ENCODE measurements at places on chromosomes 3 and 15. TPM values are rescaled to one million over a fixed set of nuclear protein-coding genes. Genes with fewer than 3 reads are reported as not detected.

DNA sequence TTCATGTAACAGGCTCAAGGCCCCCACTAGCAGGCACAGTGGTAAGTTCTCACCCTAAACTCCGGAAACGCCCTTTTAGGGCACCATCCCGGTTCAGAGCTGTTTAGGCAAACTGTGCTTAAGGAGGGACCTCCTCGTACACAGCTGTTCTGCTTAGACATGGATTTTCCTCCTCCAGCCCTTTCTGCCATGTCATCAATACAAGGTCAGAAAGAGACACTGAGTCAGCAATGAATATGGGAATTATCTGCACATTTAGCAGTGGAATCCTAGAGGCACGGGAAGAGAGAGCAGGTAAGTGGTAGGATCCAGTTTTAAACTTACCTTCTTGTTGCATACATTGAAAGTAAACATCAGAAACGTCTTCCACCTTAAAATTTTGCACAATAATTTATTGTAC, 107.3 kb downstream of the KCNAB1 start:
- DNase-seq, result no peak

DNA sequence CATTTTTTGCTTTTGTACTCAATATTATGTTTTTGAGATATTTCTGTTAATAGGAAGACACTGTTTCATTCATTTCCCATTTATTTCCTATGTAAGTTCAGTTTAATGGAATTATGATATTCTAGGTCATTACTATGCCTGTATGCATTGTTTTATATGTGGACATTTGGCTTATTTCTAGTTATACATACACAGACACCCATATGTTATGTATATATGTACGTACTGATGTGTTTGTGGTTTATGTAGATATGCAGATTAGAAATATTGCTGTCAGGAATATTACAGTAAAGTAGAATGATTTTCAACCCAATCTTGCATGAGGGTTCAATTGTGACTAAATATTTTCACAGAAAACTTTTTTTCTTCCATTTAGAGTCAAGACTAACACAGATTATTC, 190.5 kb downstream of the KCNH8 start:
- no peak for DNase-seq

DNA sequence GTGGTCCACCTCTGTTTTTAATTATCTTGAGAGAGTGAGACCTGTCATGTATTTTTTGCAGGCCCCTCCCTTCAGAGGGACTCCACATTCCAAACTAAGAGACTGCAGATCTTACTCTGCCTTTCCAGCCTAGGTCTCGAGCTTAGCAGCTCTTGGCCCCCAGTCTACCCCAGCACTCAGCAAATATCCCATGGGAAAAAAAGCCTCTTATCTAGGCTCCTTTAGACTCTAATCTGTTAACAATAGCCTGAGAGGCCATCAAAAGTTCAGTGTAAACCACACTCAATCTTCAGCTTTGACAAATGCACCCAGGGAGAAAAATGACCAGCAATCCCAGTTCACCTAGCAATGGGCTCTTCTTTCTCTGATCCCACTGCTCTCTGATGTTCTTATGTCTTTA, 8.6 kb upstream of the BLM start:
- no peak for DNase-seq

GRCh38 chr15:68993276-68993675, 21.2 kb upstream of the NOX5 start:
- DNase-seq, result no peak

- no peak for DNase-seq
Measured at GRCh38 chr3:161682715-161683114, 186.1 kb downstream of the OTOL1 start.

GRCh38 chr3:81643721-81644120, 117.7 kb downstream of the GBE1 start:
- DNase-seq, result no peak

DNA sequence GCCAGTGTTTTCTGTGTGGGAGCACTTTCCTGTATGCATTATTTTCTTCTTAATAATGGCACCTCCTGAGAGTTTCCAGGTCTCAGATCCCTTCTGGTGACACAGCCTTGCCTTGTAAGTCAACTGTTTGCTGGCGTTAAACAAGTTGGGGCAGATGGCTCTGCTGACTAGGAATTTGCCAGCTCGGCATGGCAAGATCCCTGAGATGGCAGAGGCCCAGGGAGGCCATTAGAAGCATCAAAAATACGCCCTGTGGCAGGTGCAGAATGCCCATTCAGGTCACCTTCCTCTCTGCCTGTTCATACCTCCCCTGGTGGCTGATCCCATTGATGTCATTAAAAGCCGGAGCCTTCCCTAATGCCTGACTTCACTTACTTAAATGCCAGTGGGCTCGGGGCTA, 320.9 kb upstream of the CTDSPL start:
- no peak for DNase-seq

- no peak for DNase-seq
Measured at GRCh38 chr3:61665987-61666386, 104.6 kb downstream of the PTPRG start.

Gene NME9
- 0.58 TPM for total RNA-seq

- peak; percentile 69 for DNase-seq
Measured at GRCh38 chr3:47989981-47990440, 26.2 kb downstream of the MAP4 start.

- no peak for DNase-seq
Measured at GRCh38 chr3:141783632-141784031, 20.4 kb downstream of the GRK7 start.

DNA sequence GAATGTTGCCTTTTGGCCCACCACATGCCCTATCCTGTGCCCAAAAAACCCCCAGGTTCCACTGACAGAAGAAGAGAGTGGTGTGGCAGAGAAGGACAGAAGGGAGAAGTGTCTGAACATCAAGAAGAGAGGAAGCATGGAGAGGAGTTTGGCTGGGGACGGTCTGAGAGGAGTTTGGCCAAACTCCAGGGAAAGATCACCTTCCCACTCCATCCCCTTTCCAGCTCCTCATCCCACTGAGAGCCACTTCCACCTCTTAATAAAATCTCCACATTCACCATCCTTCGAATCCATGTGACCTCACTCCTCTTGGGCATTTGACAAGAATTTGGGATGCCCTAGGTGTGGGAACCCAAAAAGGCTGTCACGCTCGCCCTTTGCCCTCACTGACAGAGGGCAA, 311.6 kb upstream of the GRM7 start:
- no peak for DNase-seq

DNA sequence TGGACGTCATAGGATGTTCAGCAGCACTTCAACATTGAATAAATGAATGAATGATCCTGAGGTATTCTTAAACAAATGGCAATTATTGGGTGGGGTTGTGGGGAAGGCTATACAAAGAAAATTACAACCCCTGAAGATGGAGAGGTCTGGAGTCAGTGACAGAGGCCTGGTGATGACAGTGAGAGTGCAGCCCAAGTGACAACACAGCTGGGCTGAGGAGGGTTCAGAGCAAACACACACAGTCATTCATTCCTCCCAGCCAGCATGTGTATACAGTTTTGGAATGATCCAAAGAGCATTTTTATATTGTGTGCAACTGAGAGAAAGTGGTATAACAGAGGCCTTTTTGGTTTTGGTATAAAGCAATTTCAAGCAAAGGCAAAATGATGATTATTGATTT, 148.1 kb downstream of the ANO10 start:
- no peak for DNase-seq

DNA sequence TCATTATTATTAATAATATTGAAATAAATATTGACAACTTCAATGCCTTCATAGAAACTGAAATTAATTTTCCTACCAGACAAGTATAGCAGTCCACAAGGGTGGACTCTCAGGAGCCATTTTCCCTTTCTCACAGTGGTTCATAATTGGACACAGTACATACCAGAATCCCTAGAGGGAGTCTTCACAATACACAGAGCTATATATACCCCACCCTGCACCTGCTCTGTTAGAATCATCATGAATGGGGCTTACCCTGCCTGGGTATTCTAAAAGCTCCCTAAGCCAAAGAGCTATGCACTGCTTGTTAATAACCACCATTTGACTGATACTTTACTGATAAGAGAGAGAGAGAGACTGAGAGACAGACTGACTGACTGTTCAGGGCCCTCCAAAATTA, 134.9 kb downstream of the FEZF2 start:
- no peak for DNase-seq

DNA sequence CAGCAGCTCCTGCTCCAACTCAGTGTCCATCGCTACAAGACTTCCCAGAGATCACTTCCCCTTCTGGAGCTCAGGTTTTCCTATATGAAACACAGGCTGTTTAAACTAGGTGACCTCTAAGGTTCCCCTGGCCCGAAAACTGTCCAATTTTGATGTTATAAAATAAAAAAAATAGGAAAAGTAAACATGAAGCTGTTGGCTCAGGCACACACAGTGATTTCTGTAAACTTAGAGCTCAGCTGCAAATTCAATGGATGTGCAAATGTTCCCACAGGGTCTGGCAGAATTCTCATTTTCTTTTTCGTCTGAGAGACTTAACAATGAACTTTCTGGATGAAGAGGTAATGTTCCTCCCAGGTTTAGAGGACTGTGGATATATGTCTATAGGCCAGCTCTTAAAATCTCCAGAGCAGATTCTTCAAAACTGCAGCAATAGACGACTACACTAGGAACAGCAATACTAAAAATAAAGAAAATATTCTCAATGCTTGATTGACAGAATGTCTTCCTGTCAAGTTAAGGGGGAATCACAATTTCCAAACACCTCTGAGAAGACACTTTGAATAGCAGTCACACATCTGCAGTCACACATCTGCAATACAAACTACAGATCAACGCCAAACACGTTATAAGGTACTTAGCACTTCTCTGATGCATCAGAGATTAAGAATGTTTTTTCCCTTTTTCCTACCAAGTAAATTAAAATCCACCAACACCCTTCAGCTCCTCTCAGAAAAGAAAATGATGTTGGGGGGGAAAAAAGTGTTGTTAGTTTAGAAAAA, 2.8 kb downstream of the NUP210 start:
- no peak for DNase-seq

Gene DAPK2
- total RNA-seq, result 3.3 TPM

GRCh38 chr15:66802025-66803001, 100.3 kb downstream of the SMAD6 start:
- no peak for DNase-seq

DNA sequence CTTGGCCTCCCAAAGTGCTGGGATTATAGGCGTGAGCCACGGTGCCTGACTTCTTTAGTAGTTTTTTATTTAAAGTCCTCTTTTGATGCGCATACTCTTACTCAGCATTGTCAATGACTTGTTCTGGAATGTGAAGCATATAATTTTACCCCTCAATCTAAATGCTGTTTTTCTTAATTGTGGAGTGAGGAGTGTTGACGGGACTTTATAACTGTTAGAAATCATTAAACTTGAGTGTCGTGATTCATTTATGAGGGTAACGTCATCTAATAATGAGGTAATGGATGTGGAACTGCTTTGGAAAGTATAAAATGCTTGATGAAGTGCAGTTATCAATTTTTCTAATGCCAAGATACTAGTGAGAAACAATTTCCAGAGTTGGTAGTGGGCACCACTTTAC, 48.3 kb downstream of the PLS1 start:
- DNase-seq, result no peak

Gene PTX3
- 0.65 TPM for total RNA-seq

Gene DUSP7
- 15.7 TPM for total RNA-seq
